ENCODE measurements at places on chromosomes 13 and 19.

- no peak for DNase-seq
These were observed 532.3 kb downstream of the GPC5 start for GRCh38 chr13:91930687-91931086.

DNA sequence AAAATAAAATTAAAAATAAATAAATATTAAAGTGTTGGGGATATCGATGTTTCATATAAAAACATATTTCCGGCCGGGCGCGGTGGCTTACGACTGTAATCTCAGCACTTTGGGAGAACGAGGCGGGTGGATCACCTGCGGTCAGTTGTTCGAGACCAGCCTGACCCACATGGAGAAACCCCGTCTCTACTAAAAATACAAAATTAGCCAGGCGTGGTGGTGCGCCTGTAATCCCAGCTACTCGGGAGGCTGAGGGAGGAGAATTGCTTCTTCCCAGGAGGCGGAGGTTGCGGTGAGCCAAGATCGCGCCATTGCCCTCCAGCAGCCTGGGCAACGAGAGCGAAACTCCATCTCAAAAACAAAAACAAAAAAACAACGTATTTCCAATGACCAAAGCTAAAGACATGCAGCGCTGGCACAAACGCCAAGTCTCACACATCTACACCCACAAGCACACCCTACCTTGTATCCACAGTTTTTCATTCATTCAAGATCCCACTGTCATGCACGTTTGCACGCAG, 907 bp downstream of the ZNF569 start:
- DNase-seq: no peak

DNA sequence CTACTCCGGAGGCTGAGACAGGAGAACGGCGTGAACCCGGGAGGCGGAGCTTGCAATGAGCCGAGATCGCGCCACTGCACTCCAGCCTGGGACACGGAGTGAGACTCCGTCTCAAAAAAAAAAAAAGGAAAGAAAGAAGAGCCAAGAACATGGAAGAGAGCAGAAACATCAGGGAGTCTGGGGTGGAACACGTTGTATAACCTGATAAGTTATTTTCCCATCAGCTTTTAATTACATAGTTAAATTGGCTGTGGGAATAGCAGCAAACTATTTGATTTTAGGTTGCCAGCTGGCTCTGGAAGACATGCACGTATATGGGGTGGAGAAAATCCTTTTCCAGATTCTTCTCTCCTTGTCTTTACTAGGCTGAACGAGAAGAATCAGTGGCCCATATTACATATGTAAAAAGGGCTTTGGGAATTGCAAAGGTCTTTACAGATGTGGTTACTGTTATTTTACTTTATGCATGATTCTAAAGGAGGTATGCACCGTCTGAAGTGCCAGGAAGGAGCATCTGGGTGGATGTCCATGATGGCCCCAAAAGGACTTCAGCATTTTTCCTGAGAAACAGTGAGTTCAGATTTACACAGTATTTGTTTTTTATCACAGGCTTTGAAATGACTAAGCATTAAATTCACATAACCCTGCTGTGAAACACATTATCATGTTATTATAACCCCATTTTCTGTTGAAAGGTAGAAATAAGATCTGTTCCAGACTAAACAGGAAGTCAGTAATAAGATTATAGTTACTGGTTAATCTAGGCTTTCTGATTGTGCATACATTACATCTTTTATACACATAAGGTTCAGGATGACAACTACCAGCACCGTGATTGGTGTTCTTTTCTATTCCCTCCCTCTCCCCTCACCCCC, 4.6 kb upstream of the NAA16 start:
- no peak for DNase-seq

DNA sequence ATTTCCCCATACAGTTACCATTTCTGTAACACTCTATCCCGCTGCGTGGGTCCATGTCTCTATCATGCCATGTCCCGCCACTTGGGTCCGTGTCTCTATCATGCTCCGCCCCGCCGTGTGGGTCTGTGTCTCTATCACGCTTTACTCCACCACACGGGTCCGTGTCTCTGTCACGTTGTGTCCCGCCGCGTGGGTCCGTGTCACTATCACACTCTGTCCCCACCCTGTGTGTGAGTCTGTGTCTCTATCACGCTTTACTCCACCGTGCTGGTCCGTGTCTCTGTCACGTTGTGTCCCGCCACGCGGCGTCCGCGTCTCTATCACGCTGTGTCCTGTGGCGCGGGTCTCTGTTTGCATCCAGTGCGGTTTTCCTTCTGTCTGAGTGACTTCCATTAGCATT, 11.6 kb downstream of the ADPRHL1 start:
- DNase-seq: no peak

- no peak for DNase-seq
These were observed 206.2 kb downstream of the POSTN start for GRCh38 chr13:37392389-37392788.

- no peak for DNase-seq
These were observed 3.7 kb upstream of the GP6 start for GRCh38 chr19:55041627-55042343.
